ENCODE measurements at places on chromosomes 16 and 17.

DNA sequence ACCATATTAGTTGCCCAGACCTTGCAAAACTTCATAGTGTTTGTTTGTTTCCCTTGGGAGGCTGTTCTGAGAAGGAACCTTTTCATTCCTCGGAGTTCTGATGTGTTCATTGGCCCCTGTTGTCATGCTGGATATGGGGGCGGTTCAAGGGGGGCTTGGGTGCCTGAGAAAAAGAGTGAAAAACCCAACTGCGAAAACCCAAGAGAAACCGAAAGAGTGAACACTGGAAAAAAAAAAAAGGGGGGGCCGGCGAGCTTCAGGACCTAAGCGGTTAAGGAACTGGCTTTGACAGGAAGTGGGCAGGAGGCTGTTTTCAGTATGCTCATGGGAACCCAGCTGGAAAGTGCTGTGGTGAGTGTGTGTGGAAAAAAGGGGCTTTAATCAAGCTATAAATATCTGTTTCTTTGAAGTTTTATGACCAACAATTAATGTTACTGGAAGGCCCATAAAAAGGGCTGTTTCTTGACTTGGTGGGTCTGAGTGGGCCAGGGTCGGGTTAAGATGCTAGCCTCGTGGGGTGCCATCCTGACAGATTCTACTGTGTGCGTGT lies 510.7 kb downstream of the MAF start:
- no peak for DNase-seq

- DNase-seq: no peak
Measured at GRCh38 chr16:79317521-79317920, 283.0 kb downstream of the MAF start.

DNA sequence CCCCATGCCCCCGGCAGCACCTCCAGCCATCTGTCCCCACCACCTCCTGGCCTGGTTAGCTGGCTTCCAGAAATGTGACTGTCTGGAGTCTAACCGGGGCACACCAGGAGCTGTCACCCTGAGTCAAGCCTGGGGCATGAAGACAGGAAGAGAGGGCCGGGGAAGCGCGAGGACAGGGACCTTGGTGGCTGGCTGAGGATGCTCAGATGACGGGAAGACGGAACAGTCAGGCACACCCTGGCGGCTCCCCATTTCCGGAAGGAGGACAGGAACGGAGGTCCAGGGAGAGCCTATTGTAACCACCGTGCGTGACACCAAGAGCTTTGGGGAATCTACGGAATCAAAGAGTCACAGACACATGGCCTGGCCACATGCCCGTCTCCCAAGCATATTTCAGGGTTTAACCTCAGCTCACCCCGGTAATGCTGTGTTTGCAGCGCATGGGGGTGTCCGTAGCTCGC lies 51.7 kb downstream of the SDK2 start:
- no peak for DNase-seq

DNA sequence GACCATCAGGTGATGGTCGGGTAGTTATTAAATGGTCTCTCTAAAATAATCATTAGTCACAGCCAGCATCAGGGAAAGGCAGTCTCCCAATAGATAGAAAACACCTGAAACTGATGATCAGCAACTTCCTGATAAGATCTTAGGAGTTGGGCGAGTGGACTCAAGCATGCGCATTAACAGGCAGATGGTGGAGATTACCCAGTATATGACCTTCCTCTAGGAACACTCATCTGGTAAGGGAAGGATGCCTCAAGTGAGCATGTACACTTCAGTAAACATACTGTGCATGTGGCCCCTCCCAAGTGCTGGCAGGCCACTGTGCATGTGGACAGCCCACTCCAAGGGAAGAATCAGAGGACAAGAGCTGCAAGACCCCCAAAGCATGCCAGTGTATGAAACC lies 105.9 kb downstream of the ABCC12 start:
- DNase-seq: no peak

DNA sequence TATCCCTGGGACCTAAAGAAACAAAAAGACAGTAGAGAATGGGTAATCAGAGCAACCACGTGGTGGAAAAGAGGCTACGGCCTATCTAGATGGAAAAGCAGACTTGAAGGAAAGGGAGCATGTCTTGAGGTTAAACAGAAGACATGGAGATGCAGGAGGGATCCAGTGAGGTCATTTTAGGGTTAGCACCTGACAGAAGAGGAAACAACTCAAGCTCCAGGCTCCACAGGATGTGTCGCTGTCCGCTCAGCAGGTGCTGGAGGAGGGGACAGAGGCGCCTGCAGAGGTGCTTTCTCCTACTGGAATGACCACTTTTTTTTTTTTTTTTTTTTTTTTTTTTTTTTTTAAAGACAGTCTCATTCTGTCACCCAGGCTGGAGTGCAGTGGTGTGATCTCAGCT lies 47.5 kb upstream of the CLEC3A start:
- DNase-seq: no peak

DNA sequence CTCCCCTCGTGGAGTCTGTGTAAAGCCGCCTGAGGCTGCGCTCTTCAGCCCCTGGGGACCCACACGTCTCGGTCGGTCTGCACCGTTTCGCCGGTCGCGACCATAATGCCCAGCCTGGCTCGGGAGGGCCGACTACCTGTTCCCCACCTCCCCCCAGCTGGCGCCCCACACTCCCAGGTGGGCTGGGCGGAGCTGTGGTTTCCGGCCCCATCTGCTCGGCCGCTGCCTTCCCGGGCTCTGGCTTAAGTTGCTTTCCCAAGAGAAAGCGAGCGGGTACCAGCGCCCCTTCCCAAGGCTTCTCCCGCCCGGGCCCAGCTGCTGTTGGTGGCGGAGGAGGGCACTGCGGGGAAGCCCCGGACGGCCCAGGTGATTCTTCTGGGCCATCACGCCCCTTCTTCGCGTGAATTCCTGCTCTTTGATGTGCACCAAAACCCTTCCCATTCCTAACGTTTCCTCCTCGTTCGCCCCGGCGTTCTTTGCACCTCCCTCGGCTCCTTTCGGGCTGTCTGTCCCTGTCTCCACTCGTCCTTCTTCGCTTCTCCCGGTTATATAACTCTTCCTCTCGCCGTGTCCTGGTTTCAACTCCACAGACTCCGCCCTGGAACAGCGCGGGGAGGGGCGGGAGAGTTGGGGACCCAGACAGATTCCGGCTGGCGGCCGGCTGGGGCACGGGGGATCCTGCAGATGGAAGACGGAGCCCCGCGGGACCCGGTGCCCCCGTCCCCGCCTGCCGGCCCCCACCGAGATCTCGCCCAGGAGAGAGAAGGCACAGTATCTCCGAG lies 2.0 kb downstream of the KDM6B start:
- no peak for DNase-seq

- no peak for DNase-seq
Measured at GRCh38 chr17:44558710-44559633, 1.7 kb downstream of the FZD2 start.

- no peak for DNase-seq
Measured at GRCh38 chr16:87311387-87311786, 5.8 kb downstream of the C16orf95 start.

GRCh38 chr17:68987966-68988365 lies 32.8 kb upstream of the ABCA8 start:
- no peak for DNase-seq

GRCh38 chr17:34902831-34903547 lies 58.3 kb downstream of the CCT6B start:
- DNase-seq: no peak

- DNase-seq: no peak
Measured at GRCh38 chr17:33676444-33676843, 383.3 kb upstream of the ASIC2 start.

- no peak for DNase-seq
Measured at GRCh38 chr16:66304151-66304550, 62.3 kb upstream of the CDH5 start.

DNA sequence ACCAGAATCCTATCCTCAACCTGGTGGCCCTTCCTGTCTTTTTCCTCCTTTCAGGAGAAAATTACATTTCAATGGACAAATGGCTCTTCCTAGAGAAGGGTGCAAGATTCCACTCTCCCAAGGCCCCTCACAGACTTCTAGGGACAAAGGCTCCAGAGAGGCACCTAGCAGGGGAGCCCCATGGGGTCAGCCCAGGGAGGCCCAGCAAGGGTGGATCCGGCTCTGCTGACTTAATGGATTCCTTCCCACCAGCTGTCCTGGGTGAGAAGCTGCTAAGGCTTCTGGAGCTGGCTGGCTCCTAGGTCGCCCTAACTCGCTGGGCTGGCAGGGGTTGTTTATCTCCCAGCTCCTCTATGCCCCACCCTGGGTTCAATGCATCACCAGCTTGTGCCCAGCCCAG lies 152.4 kb downstream of the ZNF423 start:
- DNase-seq: no peak

DNA sequence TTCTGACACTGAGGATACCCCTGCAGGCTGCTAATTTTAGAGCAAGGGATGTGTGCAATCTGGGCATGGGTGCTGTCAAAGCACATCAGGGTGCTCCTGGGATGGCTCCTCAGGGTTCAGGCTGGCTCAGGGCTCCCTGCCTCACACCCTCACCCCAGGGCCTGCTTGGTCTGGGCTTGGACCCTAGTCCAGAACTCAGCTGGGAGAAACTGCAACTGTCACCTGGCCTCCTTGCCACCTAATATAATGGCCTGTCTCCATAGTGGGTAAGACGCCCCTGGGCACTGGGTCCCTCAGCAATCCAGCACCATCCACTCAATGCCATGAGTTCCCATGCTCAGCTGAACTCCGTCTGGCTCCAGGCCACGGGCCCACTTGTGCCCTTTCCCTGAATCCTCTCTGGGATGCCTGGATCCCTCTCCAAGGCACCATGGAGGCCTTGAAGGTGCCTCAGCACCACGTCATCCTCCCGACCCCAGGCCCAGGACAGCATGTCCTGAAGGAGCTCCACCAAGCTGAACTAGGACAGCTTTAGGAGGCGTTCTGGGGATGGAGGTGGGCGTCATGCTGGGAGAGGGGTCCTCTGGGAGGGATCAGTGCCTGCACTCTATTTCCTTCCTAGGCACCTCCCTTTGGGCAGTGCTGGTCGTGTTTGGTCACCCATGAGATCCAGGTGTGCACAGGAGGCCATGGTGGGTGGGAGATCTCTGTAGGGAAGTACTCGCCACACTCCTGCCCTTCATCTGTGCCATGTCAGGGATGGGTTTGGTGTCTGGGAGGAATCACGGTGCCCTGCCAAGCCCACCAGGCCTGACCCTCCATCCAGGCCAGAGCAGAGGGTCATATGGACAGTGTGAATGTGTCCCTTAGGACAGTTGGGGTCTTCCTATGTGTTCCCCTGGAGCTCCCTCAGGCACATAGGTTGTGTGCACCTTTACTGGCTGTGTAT lies 1688.4 kb downstream of the TP53TG3F start:
- no peak for DNase-seq

DNA sequence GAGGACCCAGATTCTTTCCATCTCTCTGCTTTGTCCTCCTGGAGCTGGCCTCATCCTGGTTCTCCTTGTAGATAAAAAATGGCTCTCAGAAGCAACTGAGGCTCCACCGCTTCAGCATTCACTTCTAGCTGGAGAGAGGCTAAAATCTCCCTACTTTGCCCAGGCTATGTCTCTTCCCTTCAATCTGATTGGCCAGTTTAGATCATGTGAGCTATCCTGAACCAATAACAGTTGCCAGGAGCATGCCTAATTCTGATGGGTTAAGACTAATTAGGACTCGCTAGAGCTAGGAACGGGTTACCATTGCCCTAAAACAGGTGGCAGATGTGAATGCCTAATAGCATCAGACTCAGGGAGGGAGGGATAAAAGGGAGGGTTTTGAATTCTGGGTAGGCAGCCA lies 89.6 kb downstream of the GPR139 start:
- no peak for DNase-seq

DNA sequence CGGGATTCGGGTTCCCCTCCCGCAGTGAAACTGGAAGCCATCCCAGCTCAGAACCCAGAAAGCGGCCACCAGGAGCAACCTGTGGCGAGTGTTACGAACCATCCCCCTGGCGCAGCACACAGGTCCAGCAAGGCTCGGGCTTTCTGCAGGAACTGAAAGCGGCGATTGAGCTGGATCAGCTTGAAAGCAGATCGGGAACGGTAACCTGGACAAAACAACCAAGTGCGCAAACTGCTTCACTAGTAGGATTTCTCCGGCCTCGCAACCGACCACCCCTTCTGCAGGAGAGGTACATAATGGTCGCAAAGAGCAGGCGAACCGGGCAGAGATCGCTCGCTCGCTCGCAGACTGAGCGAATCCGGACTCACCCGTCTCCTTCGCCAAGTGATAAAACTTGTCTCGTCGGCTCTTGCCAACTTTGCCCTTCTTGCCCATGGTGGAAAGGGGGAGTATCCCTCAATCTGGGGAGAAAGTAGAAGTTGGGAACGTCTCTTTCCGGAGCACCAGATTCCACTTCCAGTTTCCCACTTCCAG lies 696 bp upstream of the PSMC5 start:
- DNase-seq: no peak

DNA sequence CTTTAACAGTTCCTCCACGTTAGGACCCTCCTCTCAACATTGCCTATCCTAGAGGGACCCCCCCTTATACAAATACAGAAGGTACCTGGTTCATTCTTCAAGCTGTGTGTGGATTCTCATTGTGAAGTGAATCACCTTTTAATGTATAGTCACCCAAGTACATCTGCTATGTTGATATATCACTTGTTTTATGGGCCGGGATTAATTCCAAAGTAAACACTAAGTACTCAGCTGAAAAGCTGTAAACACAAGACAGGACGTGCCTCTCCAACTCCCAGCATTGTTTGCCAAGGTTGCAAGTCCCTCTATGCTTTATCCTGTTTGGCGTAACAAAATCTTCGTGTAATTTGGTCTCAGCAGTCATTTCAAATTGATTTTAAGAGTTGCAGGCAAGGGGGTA lies 123.6 kb downstream of the RBFOX1 start:
- DNase-seq: no peak

DNA sequence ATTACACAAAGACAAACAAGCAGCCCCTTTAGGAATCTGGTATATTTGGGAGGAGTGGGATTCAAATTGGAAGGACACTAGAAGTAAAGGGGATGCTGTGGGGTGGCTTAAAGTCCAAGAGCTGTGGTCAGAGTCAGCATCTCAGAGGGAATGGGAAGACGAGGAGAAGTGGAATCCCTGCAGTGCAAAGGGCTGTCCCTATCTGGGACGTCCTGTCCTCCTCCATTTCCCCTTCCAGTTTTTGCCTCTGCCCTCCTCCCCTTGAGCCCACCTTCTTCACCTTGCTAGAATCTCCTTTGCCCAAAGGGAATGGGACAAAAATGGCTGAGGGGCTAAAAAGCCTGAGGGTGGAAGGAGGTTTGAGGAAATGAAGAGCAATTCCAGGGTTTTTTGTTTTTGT lies 4.2 kb upstream of the PLXDC1 start:
- no peak for DNase-seq

GRCh38 chr16:61798741-61799140 lies 237.5 kb downstream of the CDH8 start:
- no peak for DNase-seq

DNA sequence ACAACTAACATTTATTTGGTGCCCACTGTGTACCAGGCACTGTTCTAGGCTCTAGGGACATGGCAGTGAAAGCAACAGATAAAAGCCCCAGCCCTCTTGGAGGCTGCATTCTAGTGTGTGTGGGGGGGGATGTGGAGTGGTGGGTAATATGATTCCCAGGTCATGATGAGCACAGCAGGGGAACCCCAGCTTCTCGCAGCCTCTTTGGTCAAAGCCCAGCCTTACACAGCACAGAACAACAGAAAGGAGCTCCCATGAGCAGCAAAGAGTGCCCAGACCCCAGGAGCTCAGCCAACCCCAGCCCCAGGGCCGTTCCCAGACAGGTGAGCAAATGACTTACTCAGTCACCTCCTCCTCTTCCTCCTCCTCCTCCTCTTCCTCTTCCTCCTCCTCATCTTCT lies 21.9 kb downstream of the CNGB1 start:
- DNase-seq: no peak
